ENCODE measurements at places on chromosomes 3 and 15. TPM values are rescaled to one million over a fixed set of nuclear protein-coding genes. Genes with fewer than 3 reads are reported as not detected.
A peak's percentile ranks its signal among the peaks of the same experiment; 100 is the strongest.

- no peak for DNase-seq
Measured at GRCh38 chr15:56892659-56893363, 25.6 kb upstream of the TCF12 start.

Gene ERICH6
- total RNA-seq, result 0.09 TPM

Gene SEC11A
- total RNA-seq, result 187 TPM

Gene MOBP
- total RNA-seq, result 0.41 TPM

GRCh38 chr3:193773266-193774220 lies 180.5 kb downstream of the OPA1 start:
- DNase-seq, result peak; percentile 41

Gene GOLGA8N
- total RNA-seq, result 3.0 TPM

DNA sequence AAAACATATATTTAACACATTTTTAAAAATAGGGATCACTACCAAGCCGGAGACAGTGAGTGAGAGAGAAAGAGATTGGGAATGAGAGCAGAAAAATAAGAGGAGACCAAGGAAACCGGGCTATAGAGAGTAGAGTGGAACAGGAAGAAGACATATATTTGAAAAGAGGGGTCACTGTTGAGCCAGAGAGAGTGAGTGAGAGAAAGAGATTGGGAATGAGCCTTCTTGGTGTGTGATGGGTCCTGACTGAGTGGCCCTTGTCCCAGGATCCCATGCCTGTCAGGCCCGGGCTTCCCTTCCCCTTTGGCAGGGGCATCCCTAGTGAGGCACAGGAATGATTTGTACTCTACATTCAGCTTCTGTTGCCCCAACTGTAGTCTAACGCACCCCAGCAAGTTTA lies 646.6 kb downstream of the NTRK3 start:
- no peak for DNase-seq

Gene ZNF619
- total RNA-seq, result 3.4 TPM

Measured in astrocyte (in vitro differentiated cells and primary cell).